ENCODE measurements at places on chromosomes 16 and 17.

DNA sequence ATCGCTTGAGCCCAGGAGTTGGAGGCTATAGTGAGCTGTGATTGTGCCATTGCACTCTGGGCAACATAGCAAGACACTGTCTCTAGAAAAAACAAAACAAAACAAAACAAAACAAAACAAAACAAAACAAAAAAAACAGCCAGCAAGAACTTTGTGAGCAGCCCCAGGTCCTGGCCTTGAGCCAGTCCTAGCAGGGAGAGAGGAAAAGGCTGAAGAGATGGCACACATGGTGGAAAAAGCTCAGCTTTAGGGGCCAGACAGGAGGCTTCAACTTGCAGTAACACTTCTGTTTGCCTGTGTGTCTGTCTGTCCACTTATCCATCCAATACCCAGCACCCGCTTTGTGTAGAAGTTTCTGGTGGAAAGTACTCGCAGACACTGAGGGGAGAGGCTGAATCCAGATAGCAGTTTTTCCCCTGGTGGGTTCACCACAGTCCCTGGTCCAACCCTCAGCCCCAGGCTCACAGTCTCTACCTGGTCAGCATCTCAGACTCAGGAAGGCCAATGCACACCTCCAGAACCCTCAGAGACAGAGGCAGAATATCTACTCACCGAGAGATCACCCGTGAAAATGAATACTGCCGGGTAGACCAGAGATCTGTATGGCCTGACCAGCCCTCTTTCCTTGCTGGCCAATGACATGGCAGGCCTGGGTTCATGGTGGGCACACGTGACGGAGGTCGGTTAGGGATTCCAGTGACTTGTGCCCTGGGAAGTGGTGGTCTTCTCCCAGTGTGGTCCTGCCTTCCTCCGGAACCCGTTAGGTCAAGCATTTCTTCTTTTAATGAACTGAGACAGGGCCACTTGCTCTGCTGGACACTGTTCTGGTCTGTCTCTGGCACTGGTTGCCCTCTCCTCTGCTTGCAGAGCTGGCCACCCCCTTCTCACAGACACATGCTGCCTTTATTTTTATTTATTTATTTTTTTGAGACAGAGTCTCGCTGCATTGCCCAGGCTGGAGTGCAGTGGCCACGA, 79.5 kb upstream of the DNAJA2 start:
- DNase-seq: no peak

- no peak for DNase-seq
Measured at GRCh38 chr17:29633886-29634285, 11.2 kb upstream of the CORO6 start.

- DNase-seq: peak; percentile 32
Measured at GRCh38 chr17:35731239-35731916, at the start of gene RASL10B. Gene RASL10B (plus strand): TSS chr17:35731639. CDS start chr17:35735185, 3,546 bp downstream.

DNA sequence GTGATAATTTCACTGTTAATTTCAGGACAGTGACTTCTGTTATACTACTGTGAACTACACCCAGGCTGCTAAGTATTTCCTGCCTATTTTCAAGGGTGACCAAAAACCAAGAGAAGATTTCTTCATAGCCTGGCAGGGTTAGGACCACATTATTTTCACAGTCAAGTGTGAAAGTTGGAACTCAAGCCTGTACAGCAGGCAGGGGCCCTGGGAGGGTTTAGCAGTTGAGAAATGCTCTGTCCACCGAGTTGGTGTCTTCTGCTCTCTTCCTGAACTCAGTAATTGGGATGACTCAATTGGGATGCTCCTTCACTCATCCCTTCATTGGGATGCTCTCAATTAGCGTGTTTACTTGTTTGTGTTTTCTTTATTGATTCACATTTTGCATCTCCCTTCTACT, 347.3 kb upstream of the CDH11 start:
- no peak for DNase-seq

GRCh38 chr17:12386225-12386624, 279.5 kb upstream of the MYOCD start:
- DNase-seq: peak; percentile 69

DNA sequence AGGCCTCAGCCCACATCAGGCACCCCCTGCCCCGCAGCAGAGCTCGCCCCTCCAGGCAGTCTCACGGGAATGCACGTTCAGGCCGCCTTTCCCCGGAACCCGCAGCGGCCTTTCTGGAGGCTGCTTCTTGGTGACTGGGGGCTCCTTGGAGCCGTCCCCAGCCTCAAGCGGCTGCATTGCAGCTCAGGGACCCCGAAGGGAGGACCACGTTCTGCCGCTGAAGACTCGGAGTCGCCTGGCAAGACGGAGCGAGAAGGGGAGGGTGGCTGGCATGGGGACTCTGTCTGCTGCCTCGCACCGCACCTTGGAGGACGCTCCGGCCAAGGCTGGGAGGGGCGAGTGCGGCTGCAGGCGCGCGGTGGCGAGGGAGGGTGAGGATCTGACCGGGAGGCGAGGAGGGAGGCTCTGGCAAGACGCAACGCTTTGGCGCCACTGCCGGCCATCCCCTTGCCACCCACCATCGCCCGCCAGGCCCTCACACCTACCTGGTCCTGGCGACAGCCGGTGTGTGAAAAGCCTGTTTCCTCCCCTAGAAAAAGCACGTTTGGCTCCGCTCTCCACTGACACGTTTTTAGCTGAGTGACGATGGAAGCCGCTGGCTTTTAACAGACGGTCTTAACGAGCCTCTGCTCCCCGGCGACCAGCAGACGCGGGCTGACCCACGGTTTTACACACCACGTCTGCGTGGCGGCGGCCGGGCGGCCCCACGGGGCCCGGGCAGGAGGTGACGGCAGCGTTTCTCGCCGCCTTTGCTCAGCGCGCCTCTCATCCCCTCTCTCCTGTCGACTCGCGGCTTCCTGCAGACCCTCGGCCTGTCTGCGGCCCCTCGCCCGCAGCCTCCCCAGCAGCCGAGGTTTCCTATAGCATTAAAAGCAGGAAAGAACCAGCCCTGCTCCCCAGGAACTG, 16.7 kb upstream of the GNG13 start:
- no peak for DNase-seq

GRCh38 chr17:32518646-32519227, 31.9 kb downstream of the CDK5R1 start:
- DNase-seq: no peak

- no peak for DNase-seq
Measured at GRCh38 chr17:64777415-64778239, 115.5 kb upstream of the SMURF2 start.

GRCh38 chr17:69246726-69247375, 18.2 kb upstream of the ABCA10 start:
- DNase-seq: peak; percentile 40

DNA sequence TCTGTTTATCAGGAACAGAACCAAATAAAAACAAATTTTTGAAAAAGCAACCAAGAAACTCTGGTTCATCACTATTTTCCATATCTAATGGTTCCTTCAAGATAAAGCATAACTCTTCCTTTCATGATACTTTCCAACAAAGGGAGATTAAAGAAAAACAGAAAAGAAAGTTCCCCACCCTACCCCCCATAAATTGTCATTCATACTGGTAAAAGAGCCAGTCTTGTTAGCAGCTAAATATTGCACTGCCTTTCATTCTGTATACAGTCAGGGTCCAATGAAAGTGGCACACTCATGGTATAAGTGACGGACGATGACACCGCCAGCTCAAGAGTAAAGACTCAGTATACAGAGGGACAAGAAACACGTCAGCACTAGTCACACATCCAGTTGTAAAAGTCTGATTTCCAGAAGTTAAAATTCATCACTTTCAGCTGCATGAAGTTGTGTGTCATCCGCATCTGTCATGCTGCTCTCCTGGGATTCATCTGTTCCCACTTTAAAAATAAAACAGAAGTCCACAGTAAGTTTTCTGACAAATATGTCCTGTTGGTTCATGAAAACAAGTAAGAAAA, 68.5 kb downstream of the CDC27 start:
- peak; percentile 85 for DNase-seq

- DNase-seq: peak; percentile 72
Measured at GRCh38 chr16:65377195-65377594, 255.3 kb upstream of the CDH11 start.

GRCh38 chr17:60139438-60140285, 10.1 kb upstream of the CA4 start:
- peak; percentile 69 for DNase-seq

- no peak for DNase-seq
Measured at GRCh38 chr16:70157105-70157476, 16.5 kb upstream of the CLEC18C start.

DNA sequence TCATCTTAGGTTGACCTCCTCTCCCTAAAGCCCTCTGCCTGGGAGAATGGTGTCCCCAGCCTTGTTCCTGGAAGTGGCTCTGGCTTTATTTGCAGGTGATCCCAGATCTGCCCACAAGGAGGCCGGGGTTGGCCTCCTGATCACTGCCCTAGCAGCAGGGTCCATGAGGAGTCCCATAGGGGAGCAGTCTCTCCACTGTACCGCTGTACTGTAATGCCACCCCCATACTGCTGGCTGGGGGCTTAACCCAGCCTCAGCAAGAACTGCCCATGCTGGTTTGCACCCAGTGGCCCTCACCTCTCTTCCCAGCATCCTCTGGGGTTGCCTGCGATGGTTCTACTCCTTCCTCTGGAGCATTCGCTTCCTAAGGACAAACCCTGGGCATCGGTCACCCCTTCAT, 39.1 kb downstream of the PSME3IP1 start:
- no peak for DNase-seq

DNA sequence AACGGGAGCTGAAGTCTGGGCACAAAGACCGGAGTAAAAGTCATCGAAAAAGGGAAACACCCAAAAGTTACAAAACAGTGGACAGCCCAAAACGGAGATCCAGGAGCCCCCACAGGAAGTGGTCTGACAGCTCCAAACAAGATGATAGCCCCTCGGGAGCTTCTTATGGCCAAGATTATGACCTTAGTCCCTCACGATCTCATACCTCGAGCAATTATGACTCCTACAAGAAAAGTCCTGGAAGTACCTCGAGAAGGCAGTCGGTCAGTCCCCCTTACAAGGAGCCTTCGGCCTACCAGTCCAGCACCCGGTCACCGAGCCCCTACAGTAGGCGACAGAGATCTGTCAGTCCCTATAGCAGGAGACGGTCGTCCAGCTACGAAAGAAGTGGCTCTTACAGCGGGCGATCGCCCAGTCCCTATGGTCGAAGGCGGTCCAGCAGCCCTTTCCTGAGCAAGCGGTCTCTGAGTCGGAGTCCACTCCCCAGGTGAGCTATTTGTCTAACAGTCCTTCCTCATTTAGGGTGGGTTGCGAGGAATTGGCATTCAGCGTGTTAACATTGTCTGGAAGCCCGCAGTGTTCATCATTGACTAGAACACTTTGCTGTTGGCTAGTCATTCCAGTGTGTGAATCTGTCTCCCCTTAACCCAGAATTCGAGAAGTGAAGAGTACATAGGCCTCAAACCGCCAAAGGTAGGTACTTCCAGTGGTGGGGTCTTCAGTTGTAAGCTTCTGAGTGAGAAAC, 1.5 kb downstream of the CDK12 start:
- peak; percentile 7 for DNase-seq

DNA sequence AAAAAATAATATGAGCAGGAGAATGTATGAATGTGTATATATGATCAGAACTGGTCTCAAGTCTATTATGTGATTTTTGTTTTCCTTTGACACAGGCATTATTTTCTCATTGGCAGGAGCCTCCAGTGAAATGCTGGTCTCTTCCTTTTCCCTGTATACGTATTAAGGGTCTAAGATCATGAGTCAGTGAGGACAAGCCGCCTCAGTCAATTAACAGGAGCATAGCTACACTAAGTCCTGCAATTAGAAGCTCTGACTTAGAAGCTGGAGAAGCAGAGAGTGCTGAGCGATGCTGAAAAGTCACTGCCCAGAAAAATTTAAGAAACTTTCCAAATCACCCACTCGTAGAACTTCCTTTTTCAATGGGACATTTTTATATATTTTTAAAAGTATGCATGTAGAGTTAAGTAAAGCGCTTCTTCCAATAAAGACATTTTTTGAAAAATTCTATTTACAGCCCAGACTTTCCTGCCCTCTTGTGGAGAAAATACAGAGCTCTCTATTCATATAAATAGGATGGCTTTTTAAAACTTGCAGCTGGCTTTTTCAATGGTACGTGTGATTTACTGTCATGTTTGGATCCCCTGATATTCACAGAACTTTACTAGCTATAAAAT, 70.2 kb upstream of the PSMD7 start:
- DNase-seq: peak; percentile 13

DNA sequence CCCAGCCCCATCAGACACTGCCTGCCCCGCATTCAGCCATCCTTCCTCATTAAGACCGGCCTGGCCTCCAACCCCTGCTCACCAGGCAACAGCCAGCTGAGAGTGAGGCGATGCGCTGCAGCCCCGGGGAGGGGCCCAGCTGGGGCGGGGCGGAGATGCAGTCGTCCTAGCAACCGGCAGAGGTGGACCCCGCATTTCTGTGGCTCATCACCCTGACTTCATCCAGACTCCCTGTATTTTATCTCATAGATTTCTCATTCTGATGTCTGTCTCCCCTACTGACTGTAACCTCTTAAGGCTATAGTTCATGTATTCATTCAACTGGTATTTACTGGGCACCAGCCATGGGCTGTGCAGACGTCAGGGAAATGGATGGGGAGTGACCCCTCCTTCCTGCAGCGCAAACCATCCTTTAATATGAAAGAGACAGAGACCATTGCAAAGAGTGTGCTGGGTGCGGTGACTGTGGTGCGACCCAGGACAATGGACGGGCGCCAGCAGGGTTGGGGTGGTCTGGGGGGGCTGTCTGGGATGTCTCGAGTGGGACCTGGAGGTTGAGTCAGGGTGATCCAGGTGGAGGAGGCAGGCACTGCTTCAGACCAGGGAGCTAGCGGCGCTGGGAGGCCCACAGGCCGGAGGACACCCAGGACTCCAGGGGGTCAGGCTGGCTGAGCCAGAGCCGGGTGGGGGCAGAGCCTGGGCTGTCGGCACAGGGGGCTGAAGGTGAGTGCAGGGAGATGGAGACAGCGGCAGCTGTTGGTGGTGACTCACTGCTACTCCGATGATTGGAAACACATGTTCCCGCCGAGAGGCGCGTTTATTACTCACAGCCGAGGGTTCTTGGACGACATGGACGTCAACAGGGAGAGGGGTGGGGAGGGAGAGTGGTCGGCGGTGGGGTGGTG, 10.5 kb upstream of the TIMP2 start:
- DNase-seq: peak; percentile 98

DNA sequence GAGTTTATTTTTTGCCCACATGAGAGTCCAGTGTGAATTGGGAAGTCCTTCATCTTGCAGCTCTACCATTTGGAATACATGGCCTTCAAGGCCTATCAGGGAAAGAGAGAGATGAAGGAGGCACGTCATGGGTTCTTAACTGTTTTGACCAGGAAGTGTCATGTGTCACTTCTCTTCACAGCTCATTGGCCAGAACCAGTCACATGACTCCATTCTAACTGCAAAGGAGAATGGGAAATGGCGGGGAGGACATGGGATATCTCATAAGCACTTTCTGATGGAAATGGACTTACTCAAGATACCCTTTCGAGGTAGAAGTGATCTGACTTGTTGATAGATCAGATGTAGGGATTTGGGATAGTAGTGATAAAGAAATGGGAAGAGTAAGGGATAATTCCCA, 57.9 kb upstream of the CES5A start:
- no peak for DNase-seq

DNA sequence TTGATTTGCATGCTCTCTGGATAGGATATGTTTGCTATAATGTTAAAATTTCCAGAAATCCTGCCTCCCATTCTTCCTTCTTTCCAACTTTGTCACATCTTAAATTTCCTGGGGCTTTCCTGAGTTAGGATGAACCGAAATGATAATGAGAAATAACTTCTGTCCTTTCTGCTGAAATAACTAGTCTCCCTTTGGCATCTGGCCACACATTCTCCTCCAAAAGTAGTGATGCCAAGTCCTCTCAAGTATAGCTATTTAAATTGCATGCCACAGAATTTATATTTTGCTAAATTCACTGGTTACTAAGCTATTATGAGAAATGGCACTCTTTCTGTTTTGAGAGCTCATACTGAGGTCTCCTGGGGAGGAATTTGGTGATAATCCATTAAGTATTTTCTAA, 30.6 kb downstream of the FAM20A start:
- DNase-seq: no peak

All from fibroblast of skin of back (primary cell).